ENCODE measurements at places on chromosomes 13 and 19.

DNA sequence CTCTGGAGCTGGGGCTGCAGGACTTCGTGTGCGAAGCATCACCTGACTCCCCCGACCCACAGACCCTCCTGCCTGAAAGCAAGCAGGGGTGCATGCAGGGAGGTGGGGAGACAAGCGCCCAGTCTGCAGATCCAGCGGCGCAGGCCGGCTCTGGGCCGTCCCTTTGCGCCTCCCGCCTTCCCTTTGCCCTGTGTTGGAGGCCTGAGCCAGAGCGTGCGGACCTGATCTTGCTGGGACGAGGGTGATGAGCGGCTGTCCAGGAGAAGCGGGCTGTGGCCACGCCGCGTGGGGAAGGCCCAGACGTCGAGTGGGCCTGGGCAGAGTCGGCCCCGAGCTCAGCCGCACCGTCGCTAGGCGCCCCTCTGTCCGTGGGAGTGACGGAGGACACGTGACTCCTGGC lies 5.3 kb upstream of the GRTP1 start:
- no peak for DNase-seq

DNA sequence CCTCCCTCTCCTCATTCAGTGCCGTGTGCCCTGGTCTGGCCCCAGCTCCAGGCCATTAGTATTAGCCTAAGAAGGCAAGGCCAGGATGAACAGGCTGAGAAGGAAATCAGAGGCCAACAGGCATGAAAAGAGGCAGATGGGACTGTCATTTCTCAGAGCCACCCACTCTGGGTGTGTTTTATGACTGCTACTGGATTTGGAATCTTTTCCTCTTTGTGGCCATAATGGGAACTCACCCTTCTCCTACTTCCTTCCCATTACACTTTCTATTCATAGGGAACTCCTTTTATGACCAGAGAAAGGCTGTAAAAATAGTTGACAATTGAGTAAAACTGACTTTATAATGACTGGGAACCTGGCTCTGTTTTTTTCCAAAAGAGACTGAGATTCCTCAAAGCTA lies 17.7 kb downstream of the CEACAM8 start:
- no peak for DNase-seq

- DNase-seq = no peak
Observed at GRCh38 chr13:33233547-33233946, 52.0 kb downstream of the STARD13 start.

DNA sequence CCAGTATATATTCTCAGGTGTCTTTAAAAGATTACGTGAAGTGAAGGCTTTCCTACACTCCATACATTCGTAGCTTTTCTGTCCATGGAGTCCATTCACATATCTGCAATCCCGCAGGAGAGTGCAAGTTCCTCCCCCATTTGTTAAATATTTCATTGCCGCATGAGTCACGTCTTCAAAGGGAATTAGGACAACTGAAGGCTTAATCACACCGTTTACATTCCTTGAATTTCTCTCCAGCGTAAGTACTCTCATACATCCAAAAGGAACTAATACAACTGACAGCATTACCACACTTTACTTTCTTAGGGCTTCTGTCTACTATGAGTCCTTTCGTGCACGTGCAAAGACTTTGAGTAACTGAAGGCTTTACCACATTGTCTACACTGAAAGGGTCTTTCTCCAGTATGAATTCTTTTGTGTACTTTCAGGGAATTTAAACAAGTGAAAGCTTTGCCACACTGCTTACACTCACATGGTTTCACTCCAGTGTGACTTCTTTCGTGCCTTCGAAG lies 29.0 kb upstream of the ZNF564 start:
- no peak for DNase-seq

DNA sequence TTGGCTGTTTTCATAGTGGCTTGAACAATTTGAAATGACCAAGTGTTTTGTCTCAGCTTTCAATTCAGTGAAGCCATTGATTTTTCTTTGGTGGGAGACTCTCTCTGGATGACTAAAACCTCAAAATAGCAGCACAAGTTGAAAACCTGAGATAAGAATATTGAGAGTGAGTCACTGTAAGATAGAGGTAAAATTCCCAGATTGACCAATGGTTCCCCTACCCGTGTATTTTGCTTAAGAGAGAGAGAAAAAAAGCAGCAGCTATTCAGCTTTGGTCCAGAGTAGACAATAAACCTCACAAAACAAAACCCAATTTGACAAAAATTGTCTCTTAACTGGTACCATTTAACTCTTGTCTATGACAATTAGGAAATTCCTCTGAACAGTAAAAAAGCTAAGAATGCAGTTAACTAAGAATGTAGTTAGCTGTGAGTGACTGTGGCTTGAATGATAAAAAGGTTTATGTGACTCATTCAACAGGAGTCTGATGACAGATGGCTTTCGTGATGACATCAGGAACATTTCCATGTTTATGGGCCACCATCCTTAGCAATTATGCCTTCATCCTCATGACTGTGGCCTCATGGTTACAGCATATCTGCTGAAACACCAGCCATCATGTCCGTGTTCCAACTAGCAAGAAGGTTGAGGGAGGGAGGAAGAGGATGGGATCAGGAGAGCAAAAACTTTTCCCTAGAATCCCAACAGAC lies 356.9 kb downstream of the NDFIP2 start:
- DNase-seq = no peak

- no peak for DNase-seq
Observed at GRCh38 chr13:91153372-91153771, 194.1 kb upstream of the MIR17HG start.

DNA sequence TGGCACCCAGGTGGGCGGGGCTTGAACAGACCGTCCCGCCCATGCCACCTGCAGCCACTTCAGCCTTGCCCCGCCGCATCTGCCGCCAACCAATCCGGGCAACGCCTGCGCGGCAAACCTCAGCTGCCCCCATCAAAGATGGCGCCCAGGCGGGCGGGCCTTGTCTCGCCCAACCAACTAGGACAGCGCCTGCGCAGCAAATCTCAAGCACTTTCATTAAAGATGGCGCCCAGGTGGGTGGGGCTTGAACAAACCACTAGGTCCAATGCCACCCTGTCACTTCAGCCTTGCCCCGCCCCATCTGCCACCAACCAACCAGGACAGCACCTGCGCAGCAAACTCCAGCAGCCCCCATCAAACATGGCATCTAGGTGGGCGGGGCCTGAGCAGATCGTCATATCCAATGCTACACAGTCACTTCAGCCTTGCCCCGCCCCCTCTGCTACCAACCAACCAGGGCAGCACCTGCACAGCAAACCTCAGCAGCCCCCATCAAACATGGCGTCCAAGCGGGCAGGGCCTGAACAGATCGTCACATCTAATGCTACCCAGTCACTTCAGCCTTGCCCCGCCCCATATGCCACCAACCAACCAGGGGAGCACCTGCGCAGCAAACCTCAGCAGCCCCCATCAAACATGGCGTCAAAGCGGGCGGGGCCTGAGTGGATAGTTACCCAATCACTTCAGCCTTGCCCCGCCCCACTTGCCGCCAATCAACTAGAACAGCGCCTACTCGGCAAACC lies 1.4 kb downstream of the PEG3 start:
- no peak for DNase-seq

DNA sequence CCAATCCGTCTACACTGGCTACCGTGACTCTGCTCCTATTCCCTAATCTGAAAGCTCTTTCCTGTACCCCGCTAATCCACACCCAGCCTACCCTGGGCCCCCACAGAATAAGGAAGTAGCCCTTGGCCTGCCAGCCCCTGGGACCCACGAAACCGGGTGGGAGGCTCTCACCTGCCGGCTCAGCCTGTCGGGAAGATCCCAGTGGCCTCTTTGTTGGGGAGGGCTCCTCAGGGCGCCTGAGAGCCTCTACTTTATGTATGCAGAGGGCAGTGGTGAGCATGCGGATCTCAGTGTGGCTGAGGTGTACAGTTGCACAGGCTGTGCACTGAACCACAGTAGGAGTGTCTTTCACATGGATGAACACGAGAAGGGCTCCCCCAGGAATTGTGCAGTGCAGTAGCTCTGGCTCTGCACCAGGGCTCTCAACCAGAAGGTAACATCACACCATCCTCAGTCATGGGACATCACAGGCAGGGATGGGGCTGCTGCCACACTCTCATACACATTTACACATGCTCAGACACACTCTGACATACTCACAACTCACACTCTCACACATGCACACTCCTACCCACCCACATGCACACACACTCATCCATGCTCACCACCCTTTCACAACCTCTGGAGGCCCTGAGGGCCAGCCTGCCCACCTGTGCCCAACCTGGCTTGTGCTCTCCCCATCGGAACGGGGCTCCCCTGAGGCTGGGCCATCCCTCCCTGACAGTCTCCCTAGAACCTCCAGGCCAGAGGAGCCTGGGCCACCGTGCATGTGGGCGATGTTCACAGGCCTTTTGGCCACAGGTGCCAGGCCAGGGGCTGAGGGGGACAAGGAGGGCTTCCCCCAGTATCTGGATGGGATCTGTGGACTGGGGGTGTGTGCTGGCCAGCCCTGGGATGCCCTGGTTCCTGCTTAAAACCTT lies 135.0 kb downstream of the URI1 start:
- DNase-seq = no peak

DNA sequence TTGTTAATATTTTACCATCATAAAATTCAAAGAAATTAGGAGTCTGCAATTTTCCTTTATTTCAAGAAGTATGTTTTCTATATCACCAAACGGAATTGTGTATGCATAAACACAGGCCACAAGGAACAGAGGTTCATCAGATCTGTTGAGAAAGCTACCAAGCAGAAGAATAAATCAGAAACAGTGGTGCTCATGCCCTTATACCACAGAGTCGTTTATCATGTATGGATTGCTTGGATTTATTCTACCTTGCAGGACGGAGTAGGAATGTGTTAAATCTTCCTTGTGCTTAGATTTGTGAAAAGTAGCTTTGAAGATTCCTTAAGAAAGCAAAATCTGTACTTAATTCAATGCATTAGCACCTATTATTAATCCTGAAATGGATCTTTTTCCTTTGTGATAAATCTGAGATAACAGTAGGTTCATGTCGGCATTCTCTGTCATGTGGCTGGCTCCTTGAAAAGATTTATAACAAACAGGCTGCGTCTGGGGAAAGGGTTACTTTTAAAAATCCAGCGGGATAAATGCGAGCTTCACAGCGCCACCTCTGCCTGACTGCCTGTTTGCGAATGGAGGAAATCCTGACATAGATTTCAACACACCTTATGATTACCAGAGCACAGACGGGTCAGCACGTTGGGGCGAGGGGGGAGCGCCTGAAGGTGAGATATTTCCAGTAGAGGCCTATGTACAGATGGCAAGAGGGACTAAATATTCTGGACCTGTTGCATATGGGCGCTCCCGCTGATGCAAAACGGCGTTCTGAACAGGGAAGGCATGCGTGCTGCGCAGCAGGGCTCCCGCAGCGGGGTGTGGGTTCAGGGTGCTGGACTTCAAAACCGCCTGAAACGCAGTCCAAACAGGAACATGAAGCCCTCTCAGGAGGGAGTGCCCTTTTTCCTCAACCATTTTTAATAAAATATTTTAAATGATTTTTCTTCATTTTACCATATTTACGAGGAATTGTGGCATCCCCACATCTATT lies 445.5 kb upstream of the SGCG start:
- no peak for DNase-seq

GRCh38 chr19:33456076-33456844 lies 65.3 kb downstream of the PEPD start:
- no peak for DNase-seq

- DNase-seq = no peak
Observed at GRCh38 chr19:8503510-8503909, 1.1 kb upstream of the PRAM1 start.

GRCh38 chr13:39682788-39683187 lies 27.3 kb downstream of the COG6 start:
- no peak for DNase-seq

DNA sequence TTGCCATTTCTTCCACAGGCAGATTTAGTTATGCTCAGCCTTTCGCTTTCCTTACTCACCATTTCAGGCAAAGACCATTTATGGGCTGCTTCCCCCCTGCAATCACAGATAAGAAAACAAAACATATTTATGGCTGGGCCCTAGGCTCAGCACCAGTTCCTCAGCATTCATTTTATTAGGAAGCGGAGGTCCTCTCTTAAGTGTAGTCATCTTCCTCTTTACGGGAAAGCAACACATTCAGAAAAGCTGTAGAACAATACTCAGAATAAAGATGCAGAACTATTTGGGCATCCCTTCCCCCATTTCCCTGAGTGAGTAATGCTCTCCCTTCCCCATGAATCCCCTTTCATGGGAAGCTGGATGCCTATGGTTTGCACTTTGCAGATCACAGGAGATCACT lies 27.9 kb downstream of the FLT1 start:
- DNase-seq = no peak

DNA sequence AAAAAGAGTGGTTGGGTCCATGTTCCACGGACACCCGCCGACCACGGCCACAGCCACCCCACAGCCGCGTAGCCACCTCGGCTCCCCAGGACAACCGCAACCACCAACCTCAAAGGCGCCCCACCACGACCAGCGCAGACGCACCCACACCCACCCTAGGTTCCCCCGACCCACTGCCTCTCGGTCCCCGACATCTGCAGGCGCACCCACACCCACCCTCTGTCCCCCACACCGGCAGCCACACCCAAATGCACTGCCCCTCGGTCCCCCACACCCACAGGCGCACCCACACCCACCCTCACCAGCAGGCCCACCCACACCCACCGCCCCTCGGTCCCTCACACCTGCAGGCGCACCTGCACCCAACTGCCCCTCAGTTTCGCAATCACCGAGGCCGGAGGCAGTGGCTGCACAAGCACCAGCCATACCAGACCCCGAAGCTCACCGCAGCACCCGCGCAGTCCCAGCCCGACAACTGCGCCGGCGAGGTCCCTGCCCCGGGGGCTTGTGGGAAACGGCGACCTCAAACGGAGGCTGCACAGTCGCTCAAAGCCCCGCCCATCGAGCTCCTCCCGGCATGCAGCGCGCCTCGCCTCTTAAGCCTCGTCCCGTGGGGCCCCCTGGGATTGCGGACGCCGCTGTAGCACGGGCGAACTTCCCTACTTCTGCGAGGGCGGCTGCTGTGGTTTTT lies 18.3 kb downstream of the ZNF77 start:
- no peak for DNase-seq

- no peak for DNase-seq
Observed at GRCh38 chr19:5889288-5889971, 14.2 kb downstream of the NDUFA11 start.

DNA sequence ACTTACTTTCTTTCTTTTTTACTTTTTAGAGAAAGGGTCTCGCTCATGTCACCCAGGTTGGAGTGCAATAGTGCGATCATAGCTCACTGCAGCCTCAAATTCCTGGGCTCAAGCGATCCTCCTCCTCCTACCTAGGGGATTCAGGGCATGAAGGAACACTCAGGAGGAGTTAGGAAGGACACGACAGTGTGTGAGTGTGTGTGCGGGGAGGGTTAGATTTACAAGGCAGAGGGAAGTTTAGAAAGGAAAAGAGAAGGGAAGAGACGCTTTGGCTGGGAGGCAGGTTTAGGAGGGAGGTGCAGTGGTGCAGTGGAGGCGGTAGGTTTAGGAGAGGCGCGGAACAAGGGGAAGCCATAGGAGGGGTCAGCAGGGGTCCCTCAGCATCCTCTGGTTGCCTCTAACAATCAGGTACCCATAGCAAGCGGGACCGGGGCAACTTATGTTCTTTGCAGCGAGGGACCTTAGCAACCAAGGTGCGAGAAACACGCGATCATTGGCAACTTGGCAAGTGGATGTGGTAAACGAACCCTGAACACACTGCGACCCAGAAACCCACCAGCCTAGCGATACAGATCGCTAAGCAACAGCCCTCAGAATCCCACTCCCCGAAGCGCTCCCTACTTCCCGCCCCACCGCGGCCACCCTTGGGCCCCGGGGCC lies 501 bp downstream of the SIRT2 start:
- DNase-seq = no peak

- no peak for DNase-seq
Observed at GRCh38 chr13:93397619-93398018, 171.0 kb downstream of the GPC6 start.
